Aorta (tissue), 5 donors: ENCODE measurements at places on chromosomes 1 and 21. TPM values are rescaled to one million over a fixed set of nuclear protein-coding genes. Genes with fewer than 3 reads are reported as not detected.

GRCh38 chr21:44450402-44450801 lies 4.9 kb upstream of the LRRC3 start:
- H3K27ac ChIP-seq, result no peak overlapping the region
- no peak overlapping the region for H3K4me3 ChIP-seq
- DNase-seq, result peak; percentile 24
- no peaks in the 10 kb centered on the region for H3K36me3 ChIP-seq
- H3K4me1 ChIP-seq, result no peaks in the 10 kb centered on the region

GRCh38 chr1:36464605-36465393 lies 615 bp upstream of the MRPS15 start:
- H3K27me3 ChIP-seq, result no peaks in the 10 kb centered on the region
- peaks cover 8% of the 10 kb centered on the region for H3K36me3 ChIP-seq
- H3K4me3 ChIP-seq, result peak overlapping the region; percentile 38

DNA sequence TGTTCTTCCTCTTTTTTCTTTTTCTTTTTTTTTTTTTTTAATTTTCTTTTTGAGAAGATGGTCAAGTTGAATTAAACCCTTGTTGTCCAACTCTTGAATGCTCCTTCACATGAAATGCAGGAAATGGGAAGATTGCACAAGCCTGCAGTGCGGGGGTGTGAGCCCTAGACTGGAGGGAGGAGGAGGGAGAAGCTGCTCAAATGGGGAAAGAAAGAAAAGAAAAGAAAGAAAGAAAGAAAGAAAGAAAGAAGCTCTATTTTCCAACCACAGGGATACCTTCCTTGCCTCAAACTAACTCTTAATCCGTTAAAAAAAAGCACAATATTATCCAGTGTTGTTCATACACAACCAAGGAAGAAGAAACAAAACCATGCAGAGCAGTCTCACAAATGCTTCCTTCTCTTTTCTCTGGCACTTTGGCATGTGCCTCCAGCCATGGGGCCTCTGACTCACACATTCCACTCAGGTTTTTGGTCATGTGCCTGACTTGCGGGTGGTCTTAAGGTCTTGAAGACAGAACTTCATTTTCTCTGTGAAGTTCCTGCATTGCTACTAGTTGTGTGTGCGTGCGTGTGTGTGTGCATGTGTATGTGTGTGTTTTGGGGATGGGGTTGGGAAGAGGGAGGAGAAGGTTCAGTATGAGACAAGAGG lies 276.1 kb downstream of the RPS6KC1 start:
- DNase-seq, result peak; percentile 83
- no peaks in the 10 kb centered on the region for H3K36me3 ChIP-seq
- H3K4me1 ChIP-seq, result no peaks in the 10 kb centered on the region
- no peak overlapping the region for H3K27ac ChIP-seq

GRCh38 chr1:77900687-77901293 lies 12.4 kb downstream of the NEXN start:
- no peak for DNase-seq
- peaks cover 2% of the 10 kb centered on the region for H3K36me3 ChIP-seq
- no peak overlapping the region for H3K27ac ChIP-seq
- peak overlapping the region; percentile 34 for H3K4me3 ChIP-seq

DNA sequence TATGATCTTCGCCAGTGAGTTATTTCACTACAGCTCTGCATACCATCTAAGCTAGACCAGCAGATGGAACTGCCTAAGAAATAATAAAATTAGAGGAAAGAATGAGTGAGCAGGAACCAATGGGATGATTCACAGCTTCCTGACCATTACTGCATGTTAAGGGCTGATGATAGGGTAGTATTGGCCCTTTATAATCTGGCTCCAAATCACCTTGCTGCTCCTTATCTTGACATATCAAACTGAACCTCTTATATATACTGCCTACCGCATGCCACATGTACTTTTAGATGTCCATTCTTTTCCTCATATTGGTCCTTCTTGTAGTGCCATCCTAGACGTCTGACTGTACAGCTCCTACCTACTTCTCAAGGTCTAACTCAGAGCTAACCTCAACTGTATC lies 524.4 kb downstream of the DPYD start:
- H3K4me3 ChIP-seq, result no peak overlapping the region
- no peak overlapping the region for H3K27ac ChIP-seq
- H3K36me3 ChIP-seq, result no peaks in the 10 kb centered on the region
- no peaks in the 10 kb centered on the region for H3K27me3 ChIP-seq
- DNase-seq, result no peak

DNA sequence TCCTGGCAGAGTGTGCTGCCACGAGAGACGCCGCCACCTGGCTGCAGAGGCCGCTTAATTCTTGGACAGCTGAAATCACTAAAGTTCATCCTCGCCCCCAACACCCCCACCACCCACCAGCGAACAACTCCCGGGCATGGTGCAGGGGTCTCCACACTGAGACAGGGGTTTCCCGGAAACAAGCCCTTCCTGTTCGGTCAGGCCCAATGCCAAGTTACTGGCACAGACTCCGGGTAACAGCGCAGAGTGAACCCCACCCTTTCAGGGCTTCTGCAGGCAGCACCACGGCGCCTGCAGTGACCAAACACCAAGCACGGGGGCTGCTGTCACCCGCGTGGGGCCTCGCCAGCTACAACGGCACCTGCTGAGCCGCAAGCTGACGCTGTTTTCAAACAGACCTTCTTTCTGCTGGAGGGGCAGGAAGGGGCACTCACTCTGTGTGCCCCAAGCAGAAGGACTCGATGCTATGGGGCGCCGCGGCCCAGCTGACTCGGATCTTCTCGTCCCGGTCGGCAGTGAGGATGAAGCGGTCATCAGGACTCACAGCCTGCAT lies 17.4 kb downstream of the WDR4 start:
- no peak overlapping the region for H3K4me3 ChIP-seq
- H3K4me1 ChIP-seq, result no peaks in the 10 kb centered on the region
- no peak for DNase-seq
- no peak overlapping the region for H3K27ac ChIP-seq

DNA sequence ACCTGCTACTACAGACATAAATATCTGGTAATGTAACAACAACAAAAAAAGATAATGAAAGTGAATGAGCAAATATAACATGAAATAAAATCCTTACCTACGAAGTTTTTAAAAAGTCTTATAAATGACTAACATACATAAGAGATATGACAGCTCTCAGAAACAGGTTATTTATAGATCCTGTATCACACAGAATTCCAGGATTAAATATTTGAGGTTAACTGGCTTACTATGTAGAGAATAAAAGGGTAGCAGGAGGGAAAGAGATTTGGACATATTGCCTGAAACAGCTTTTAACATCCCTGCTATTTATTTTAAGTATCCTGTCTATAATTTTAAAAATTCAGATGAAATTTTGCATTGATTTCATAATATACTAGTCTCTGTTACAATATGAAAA lies 16.3 kb downstream of the MYSM1 start:
- peaks cover 2% of the 10 kb centered on the region for H3K4me1 ChIP-seq
- no peak for DNase-seq
- peaks cover 4% of the 10 kb centered on the region for H3K36me3 ChIP-seq

DNA sequence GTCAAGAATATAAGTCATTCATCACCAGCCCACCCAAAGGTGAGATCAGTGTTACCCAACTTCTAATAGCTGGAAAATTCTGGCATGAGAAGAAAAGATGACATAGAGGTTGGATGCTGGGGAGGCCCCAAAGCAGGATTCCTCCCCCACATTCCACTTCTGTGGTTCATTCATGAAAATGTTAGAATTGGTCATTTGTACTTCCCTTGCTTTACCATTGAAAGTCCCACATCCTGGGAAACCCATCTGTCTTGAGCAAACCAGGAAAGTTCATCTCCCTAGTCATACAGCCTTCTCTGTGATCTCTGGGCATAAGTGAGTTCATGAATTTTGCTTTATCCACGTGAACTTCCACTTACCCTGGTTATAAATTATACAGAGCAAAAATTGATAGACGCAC lies 66.8 kb downstream of the SERINC2 start:
- no peak for DNase-seq
- no peak overlapping the region for H3K27ac ChIP-seq
- H3K36me3 ChIP-seq, result no peaks in the 10 kb centered on the region
- H3K27me3 ChIP-seq, result no peaks in the 10 kb centered on the region
- no peaks in the 10 kb centered on the region for H3K4me1 ChIP-seq

DNA sequence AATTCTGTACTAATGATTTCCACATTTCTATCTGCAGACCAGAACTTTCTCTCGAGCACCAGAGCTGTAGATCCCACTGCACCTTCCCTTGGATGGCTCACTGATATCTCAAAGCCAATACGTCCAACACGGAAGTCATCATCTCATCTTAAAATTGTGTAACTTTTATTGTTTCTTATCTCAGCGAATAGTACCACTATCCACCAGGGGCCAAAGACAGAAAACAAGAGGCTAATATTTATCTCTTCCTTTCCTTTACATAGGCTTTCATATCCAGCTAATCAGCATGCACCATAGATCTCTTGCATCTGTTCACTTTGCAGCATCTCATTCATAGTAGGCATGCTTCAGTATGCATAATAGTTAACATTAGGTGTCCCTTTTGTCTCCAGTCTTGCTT lies 303.6 kb downstream of the PTPRC start:
- H3K4me3 ChIP-seq, result no peak overlapping the region
- no peaks in the 10 kb centered on the region for H3K36me3 ChIP-seq
- H3K27ac ChIP-seq, result no peak overlapping the region
- no peaks in the 10 kb centered on the region for H3K4me1 ChIP-seq

- H3K4me1 ChIP-seq, result no peaks in the 10 kb centered on the region
- DNase-seq, result peak; percentile 11
- H3K27ac ChIP-seq, result no peak overlapping the region
- peaks cover 13% of the 10 kb centered on the region for H3K36me3 ChIP-seq
- no peak overlapping the region for H3K4me3 ChIP-seq
Measured at GRCh38 chr1:6545276-6546112, 8.8 kb downstream of the NOL9 start.

GRCh38 chr1:107414550-107414949 lies 273.7 kb downstream of the NTNG1 start:
- H3K4me1 ChIP-seq, result no peaks in the 10 kb centered on the region
- H3K27ac ChIP-seq, result no peak overlapping the region
- H3K4me3 ChIP-seq, result no peak overlapping the region
- DNase-seq, result no peak
- H3K27me3 ChIP-seq, result no peaks in the 10 kb centered on the region

DNA sequence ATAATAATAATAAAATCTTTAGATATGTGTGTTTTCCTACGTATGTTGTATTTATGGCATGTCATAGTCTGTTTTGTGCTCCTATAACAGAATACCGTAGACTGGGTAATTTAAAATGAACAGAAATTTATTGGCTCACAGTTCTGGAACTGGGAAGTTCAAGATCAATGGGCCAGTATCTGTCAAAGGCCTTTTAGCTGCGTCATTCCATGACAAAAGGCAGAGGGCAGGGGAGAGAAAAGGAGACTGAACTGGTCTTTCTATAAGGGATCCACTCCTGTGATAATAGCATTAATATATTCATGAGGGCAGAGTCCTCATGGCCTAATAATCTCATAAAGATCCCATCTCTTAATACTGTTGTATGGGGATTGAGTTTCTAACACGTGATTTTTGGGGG lies 7.1 kb upstream of the SFT2D2 start:
- no peak for DNase-seq
- no peak overlapping the region for H3K4me3 ChIP-seq
- H3K36me3 ChIP-seq, result no peaks in the 10 kb centered on the region
- H3K27me3 ChIP-seq, result no peaks in the 10 kb centered on the region

- DNase-seq, result no peak
- H3K27me3 ChIP-seq, result no peaks in the 10 kb centered on the region
- no peaks in the 10 kb centered on the region for H3K4me1 ChIP-seq
- H3K27ac ChIP-seq, result no peak overlapping the region
- H3K36me3 ChIP-seq, result no peaks in the 10 kb centered on the region
- no peak overlapping the region for H3K4me3 ChIP-seq
Measured at GRCh38 chr21:44466351-44466954, 11.1 kb downstream of the LRRC3 start.

DNA sequence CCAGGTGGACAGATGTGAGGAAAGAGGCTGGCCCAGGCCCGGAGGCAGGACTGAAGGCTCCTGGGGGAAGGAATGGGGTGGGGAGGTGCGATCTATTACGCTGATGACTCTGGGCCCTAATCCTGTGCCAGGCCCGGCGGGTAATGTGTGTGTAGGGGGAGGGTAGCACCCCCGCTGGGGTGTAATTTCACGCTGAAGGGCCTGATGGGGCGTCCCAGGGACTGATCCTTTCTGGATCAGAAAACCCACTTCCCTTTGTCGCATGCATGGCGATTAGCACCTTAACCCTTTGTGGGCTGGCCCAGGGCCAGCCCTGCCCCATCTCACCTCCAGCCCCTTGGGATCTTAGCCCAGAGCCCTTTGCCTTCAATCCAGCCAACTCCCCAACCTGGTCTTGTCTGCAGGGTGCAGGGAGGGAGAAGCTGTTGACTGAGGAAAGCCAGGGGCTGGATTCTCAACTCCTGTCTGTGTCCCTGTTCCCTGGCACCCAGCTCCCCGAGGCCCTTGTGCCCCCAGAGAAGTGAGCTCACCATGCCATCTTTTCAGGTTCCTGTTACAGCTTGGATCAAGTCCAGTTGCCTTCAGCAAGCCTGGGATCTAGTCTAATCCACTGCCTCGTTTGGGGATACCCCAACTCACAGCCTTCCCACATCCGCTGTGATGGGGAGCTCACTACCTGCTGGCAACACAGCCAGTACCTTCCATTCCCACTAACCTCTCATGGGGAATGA lies 26.0 kb downstream of the KNCN start:
- H3K27me3 ChIP-seq, result no peaks in the 10 kb centered on the region
- H3K4me3 ChIP-seq, result no peak overlapping the region
- H3K36me3 ChIP-seq, result no peaks in the 10 kb centered on the region
- peak; percentile 70 for DNase-seq

DNA sequence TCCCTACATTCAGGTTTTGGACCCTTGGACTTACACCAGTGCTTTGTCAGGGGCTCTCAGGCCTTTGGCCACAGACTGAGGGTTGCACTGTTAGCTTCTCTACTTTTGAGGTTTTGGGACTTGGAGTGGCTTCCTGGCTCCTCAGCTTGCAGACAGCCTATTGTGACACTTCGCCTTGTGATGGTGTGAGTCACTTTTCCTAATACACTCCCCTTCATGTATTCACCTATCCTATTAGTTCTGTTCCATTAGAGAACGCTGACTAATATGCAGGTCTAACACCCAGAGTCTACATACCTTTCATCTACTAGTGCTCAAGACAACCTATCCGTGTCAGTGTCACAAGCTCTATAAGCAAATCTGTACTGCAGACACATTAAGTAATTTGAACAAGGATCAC lies 605.3 kb downstream of the KCNT2 start:
- H3K27me3 ChIP-seq, result no peaks in the 10 kb centered on the region
- no peak overlapping the region for H3K27ac ChIP-seq
- no peak for DNase-seq
- no peaks in the 10 kb centered on the region for H3K36me3 ChIP-seq
- no peaks in the 10 kb centered on the region for H3K4me1 ChIP-seq

DNA sequence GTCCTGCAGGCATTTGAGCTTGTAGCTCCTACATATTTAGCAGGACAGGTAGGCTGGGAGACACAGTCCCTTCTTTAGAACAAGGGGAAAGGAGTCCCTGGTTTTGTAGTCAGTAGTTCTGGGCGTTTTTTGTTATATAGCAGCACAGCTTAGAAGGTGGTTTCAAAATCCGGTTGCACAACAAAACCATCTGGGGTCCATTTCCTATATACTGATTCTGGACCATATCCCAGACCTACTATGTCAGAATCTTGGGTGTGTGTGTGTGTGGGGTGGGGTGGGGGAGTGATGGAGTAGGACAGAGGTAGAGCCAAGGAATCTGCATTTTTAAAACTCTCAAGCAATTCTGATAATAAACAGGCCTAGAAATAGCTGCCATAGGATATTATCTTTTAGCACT lies 21.6 kb downstream of the METTL13 start:
- H3K36me3 ChIP-seq, result peaks cover 2% of the 10 kb centered on the region
- no peak for DNase-seq
- H3K27ac ChIP-seq, result no peak overlapping the region
- H3K4me1 ChIP-seq, result no peaks in the 10 kb centered on the region
- H3K4me3 ChIP-seq, result no peak overlapping the region

Gene MAGOH
- 32.0 TPM for total RNA-seq

Gene TMPRSS2
- total RNA-seq, result not detected

Gene PAQR6
- 0.81 TPM for total RNA-seq

Gene PEX19
- total RNA-seq, result 55.1 TPM

Gene SERPINC1
- not detected for total RNA-seq

Gene CAMK2N1
- 11.5 TPM for total RNA-seq

Gene HCRTR1
- total RNA-seq, result 0.42 TPM
